ENCODE measurements at places on chromosomes 7 and 10.
A peak's percentile ranks its signal among the peaks of the same experiment; 100 is the strongest.

DNA sequence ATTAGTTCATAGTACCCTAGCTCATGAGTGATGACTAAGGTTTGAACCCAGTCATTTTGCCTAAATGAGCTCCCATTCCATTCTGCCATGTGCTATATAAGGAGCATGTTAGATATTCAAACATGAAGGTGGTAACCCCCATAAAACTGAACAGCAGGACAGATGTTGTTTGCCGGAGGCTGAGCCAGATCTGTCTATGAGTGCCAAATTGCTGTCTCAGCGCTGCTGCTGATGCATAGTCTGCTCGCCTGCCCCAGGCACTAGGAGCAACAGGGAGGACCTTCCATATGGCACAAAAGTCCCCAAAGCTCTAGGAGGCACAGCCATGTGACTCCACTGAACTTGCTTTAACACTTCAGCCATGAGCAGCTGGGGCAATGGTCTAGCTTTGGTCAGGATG is 466.0 kb upstream of the GHITM start:
- DNase-seq, result no peak

GRCh38 chr7:144001543-144001942 is 1.4 kb downstream of the OR6B1 start:
- DNase-seq, result no peak

GRCh38 chr7:158264881-158265742 is 322.5 kb downstream of the PTPRN2 start:
- DNase-seq, result no peak

GRCh38 chr7:111424768-111425167 is 137.5 kb downstream of the IMMP2L start:
- no peak for DNase-seq

- DNase-seq, result no peak
Measured at GRCh38 chr7:111560773-111561653, 1.3 kb downstream of the IMMP2L start.

GRCh38 chr7:32890010-32890792 is 1.4 kb downstream of the KBTBD2 start:
- DNase-seq, result no peak

DNA sequence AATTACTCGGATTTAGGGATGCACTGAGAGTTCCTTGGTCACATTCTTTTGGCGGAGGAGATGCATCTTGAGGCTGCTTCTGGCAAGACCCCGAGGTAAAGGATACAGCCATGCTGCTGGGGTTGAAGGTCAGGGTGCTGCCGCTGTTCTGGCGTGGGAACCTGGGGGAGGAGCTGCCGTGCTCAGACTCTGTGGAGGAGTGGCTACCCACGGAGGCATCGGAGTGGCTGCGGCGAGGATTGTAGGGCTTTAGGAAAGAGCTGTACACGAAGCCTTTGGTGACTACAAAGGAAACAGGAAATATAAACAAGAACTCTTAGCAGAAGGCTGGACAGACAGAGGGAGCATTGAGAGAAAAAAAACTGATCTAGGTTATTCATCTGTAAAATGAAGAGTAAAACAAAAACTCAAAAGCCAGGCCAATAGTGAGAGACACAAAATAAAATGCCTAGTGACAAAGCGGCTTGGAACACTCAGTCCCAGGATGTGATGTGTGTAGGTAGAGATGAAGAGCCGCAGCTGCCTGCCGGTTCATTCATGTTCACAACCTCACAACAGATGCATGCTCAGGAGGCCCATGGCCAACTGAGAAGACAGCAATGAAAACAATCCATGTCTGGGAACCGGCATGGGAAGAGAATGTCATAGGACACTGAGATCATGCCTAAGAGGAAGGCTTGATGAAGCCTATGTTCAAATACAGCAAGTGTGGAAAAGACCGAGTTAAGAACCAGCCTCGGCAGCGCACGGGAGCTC is 97.8 kb downstream of the ABCC2 start:
- DNase-seq, result peak; percentile 53

Measured in left cardiac atrium (tissue), 4 donors.